Nucleus accumbens (tissue), 56 donors: ENCODE measurements at places on chromosomes 7 and 10.

- DNase-seq, result no peak
These were observed 115.3 kb downstream of the DGKI start for GRCh38 chr7:137731436-137731835.

GRCh38 chr7:11343136-11343535 lies 369.5 kb downstream of the PHF14 start:
- DNase-seq, result no peak

- no peak for DNase-seq
These were observed 42.9 kb downstream of the CCDC3 start for GRCh38 chr10:12958546-12959110.

DNA sequence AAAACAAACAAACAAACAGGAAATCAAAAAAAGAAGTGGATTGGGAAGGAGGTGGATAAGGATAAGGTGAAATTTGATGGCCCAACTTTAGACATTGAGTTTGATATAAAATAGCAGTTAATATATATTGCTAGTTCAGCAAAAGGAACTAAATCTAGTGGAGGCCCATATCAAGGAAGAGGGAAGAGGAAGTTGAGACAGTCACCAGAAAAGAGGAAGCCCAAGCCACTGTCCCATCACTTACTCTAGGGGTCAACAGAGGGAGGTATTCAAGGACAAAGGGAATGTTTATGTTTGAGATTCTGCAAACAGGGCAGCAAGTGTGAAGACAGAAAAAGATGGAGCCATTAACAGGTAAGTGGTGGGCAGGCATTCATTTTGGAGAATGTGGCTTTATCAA lies 3.7 kb downstream of the LAMTOR4 start:
- DNase-seq, result no peak

GRCh38 chr7:3464900-3465622 lies 164.0 kb downstream of the SDK1 start:
- no peak for DNase-seq

- no peak for DNase-seq
These were observed 79.3 kb downstream of the JCAD start for GRCh38 chr10:29980084-29980483.

DNA sequence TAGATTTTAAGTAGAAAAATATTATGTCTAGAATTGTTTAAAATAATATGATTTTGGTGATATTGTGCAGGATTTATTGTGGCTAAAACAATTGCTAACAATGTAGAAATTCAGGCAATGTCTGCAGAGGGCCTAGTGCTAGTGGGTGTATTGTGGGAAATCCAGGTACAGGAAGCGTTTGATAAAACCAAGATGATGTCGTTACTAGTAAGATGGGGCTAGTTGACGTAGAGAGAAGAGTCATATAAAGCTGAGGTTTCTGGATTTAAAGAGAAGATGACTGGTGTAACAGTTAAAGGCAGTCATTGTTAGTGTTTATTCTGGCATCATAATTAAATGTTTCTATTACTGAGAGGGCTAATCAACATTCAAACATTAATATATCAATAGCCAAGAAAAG lies 43.5 kb downstream of the ADK start:
- no peak for DNase-seq

DNA sequence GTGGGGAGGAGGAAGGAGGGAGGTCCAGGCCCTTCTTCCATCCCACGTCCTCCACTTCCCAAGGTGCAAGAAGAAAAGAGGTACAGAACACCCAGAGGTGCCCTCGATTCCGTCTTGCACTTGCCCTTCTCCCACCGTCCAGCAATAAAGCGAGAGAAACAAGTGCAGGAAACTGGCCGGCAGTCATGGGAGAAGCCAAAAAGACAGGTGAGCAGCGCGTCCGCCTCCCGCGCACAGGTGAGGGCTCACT lies 1.3 kb downstream of the C10orf95 start:
- DNase-seq, result no peak

- no peak for DNase-seq
These were observed 69.6 kb downstream of the FOXP2 start for GRCh38 chr7:114484226-114484625.

- no peak for DNase-seq
These were observed 14.3 kb downstream of the BPGM start for GRCh38 chr7:134660961-134661376.

DNA sequence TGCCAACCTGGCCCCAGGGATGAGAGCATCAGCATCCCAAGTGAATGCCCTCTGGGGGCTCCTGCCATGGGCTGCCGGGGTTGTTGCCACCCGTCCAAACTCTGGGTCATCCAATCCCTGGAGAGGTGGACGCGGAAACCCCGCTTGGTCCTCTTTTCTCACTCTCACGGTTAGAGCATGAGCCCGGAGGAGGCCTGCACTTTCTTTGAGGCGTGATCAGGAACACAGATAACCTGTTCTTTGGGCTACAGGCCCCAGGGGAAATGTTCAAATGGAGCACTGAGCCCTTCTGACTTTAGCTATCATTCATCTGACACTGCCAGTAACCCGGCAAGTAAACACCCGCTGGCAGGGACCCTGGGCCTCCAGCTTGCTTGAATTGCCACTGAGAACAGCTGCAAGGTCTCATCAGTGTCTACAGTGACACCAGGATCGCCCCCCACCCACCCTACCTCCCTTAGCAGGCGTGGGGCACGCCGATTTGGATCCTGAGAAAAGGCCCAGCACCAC lies 29.4 kb upstream of the SLF2 start:
- DNase-seq, result no peak

GRCh38 chr10:23522345-23522744 lies 83.5 kb downstream of the OTUD1 start:
- DNase-seq, result no peak

DNA sequence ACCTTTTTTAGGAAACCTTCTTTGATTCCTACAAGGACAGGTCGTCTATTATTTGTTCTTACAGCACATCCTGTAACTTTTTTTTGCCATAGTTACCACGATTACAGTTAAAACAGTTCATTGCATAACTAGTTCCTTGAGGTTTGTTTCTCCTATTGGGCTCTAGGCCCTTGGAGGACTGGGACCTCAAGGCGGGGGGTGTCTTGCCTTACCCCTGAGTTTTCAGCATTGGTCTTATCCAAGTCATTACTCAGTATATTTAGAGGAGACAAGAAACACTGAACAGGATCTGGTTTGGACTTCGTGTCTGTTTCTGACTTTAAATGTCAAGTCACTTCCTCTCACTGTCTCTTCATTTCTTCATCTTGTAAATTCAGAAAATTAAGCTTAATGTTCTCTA lies 369.8 kb downstream of the SDK1 start:
- no peak for DNase-seq

DNA sequence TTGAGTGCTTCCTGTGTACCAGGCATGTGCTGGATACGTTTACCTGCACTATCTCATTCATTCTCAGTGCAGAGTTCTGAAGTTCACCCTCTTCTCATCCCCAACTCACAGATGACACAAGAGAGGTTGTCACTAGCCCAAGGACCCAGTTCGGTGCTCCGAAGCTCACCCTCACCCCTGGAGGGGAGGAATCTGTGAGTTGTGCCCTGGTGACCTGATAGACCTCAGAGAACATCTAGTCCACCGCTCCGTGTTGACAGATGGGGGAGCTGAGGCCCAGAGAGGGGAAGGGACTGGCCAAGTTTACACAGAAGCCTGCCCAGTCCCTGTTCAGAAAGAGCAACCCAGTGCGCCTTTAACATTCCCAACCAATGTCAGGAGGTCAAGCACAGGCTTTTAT lies 44.8 kb upstream of the EMX2 start:
- no peak for DNase-seq

DNA sequence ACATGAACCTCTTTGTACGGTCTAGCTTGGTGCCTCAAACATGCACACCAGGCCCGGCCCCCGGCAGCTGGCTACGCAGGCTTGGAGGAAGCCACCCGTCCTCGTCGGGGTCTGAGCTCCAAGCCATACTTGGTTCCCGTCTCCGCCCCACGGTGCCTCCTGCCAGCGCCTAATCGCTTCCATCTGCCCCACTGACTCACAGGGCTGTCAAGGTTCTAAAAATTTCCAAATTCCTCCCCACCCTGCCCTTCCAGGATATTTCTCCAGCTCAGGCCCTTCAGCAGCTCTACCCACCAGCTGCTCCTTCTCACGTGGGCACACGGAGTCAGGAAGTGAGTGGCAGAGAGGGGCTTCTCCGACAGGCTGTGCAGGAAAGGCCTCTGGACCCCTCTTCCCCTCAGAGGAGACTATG lies 38.8 kb downstream of the TMEM270 start:
- DNase-seq, result no peak

DNA sequence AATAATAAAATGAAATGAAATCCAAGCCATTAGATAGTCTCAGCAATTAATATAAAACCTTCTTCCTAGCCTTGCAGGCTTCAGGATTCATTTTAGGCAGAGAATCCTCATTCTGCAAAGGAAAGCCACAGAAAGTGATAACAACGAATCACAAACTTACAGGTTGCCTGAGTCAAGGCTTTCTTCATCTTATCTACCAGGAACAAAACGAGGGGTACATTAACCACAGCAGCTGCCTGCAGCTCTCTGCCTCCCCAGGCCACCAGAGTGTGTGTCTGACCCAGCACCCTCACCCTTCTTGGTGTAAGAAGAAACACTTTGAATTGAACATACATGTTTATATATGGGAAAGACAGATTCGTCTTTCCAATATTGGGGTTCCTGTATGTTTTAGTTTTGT lies 12.5 kb upstream of the TNS3 start:
- DNase-seq, result no peak

DNA sequence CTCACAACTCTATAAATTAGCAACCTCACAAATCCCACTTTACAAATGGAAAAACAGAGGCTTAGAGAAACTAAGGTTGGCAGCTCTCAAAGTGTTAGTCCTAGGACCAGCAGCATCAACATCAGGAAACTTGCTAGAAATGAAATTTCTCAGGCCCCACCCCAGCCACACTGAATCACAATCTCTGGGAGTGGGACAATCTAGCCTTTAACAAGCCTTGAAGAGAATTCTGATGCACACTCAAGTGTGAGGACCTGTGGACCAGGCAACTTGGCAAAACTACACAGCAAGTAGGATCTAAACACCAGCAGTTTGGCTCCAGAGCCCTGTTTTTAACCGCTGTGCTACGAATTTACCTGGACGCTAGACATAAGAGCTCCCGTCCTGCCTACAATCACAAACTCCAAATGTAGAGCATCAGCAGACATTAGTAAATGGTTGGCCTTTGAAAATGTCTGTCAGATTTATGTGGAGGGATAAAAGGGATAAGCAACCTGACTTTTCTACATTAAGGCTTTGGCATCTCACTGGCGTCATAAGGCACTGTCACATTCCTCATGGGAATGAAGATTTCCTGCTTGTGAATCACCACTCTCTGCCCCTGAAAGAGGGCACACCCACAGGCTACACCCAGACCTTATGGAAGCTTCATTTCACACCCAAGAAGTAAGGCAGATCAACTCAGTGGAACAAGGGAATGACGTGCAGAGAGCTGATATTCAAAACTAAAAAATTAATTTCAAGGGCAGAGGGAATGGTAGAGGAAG lies 34.5 kb downstream of the PPP1R3C start:
- DNase-seq, result no peak

DNA sequence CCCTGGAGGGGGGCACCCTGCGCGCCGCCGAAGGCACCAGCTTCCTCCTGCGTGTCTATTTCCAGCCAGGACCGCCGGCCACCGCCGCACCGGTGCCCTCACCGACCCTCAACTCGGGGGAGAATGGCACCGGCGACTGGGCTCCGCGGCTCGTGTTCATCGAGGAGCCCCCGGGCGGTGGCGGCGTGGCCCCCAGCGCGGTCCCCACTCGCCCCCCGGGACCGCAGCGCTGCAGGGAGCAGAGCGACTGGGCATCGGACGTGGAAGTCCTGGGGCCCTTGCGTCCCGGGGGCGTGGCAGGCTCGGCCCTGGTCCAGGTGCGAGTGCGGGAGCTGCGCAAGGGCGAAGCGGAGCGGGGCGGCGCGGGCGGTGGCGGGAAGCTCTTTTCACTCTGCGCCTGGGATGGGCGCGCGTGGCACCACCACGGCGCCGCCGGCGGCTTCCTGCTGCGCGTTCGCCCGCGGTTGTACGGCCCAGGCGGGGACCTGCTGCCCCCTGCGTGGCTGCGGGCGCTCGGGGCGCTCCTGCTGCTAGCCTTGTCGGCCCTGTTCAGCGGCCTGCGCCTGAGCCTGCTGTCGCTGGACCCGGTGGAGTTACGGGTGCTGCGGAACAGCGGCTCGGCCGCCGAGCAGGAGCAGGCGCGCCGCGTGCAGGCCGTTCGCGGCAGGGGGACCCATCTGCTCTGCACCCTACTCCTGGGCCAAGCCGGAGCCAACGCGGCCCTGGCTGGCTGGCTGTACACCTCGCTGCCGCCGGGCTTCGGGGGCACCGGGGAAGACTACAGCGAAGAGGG lies 594 bp downstream of the CNNM1 start:
- no peak for DNase-seq

DNA sequence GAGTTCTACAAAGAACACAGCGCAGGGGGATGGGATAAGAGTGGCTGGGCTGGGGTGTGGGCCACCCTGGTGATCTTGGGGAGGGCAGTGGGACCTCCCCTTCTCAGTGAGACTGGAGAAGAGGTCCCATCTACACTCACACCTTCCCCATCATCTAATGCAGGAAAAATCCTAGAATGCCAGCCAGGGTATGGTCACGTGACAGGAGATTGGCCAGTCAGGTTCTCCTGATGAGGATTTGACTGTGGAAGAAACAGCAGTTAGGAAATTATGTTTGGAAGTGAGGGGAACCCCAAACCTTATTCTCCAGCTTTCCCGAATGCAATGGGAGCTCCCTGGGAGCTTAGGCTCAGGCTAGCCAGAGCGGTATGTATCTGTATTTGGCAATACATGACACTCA lies 158.8 kb upstream of the GRB10 start:
- DNase-seq, result no peak

DNA sequence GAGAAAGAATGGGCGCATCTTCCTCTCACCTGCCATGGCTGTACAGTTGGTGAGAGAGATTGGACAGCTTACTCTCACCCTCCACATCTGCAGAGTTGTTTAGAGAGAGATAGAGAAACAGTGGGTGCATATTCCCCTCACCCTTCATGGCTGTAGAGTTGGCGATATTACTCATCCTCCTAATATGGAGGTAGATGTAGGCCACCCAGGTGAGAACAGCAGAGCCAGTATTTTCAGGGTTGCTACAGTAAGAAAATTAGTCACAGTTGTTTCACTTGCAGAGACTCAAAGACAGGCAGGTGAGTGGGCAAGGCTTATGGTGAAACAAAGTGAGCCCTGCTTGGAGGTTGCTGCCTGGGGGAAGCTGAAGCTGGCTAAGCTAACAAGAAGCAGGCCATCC lies 65.0 kb upstream of the PFKP start:
- no peak for DNase-seq

- DNase-seq, result no peak
These were observed at the start of gene CELF2 for GRCh38 chr10:11017570-11018431. TSS of gene CELF2 (plus strand) at chr10:11017872. CDS start at chr10:11018090, 218 bp downstream.

GRCh38 chr7:27697861-27698430 lies 35.3 kb upstream of the HIBADH start:
- no peak for DNase-seq

- no peak for DNase-seq
These were observed 123.7 kb downstream of the LCOR start for GRCh38 chr10:96955794-96956193.

GRCh38 chr7:141544831-141545230 lies 6.4 kb upstream of the AGK start:
- DNase-seq, result no peak

DNA sequence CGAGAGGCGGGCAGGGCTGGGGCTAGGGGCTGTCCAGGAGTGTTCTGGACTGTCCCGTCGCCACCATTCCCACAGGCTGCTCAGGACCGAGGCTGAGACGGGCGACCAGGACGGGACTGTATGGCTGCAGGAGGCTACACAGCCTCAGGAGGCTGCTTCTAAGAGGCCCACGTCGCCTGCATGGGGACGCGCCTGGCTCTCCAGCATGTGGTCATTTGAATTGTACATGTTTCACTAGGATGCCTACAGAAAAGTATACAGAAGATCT lies 216.3 kb downstream of the TCERG1L start:
- no peak for DNase-seq
